Head of caudate nucleus (tissue), 42 donors: ENCODE measurements at places on chromosomes 6 and 20.

DNA sequence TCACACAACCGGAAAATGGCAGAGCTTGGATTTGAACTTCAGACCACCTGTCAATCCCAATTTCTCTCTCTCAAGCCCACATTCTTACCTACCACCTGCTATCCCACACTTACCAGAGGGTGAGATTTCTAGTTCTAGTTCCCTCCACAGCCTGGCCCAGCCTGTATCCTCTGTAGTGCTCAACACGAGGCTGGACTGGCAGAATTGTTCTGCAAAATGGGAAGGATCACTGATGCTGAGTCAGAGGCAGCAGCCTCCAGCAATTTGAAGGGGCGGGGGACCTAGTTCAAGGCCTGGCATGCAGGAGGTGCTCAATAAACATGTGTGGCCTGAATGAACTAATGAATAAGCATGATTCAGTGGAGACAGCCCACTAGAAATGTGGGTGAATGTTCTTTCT, 53.6 kb upstream of the TTPAL start:
- DNase-seq: no peak

DNA sequence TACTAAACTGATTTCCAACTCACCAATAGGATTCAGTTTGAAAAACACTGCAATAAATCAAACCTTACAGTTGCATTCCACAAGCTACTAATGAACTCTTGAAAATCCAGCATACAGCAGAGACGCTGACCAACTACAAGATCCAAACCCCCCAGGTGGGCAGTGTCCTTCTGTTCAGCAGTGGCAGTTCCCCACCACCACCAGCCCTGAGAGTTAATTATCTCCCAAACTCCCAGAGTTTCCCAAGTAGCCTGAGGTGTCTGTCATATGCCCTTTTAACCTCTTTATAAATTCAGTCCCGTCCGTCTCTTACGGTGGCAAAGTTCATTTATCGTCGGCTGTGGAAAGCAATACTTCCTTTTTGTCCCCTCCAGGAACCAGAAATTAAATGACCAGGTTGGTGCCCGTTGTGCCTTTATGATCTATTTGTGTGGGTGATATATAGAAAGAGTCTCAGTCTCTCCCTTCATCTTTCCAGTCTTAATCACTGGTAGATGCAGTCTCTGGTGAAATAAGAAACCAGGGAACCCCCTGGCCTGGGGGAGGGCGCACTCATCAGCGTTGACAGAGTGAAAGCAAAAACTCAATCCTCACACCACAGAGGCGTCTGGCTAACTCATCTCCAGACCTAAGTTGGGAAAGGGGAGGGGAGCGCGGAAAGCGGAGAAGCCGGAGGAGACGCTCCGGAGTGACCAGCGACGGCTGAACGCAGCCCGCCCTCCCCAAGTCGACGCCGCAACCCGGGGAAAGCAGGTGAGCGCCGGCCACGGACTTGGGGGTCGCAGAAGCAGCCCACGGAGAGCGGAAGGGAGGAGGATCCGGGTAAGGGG, 717 bp downstream of the MRPL14 start:
- no peak for DNase-seq

DNA sequence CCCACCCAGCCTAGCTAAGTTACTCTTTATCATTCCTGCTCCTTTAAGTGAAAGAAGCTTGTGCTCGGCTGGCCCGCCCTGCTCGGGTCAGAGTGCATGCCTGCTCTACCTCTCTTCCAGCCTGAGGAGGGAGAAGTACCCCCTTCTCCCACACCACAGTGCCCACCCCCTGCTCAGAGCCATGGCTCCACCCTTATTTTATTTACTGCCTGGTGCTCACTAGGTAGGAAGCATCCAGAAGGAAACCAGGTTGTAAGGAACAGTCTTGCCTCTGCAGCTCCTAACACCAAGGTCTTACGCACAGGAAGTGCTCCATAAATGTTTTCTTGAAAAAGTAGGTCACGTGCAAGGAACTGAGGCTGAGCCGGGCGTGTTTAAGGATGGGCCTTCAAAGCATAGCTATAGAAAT, 105.7 kb upstream of the SNX9 start:
- no peak for DNase-seq

- no peak for DNase-seq
Measured at GRCh38 chr6:34671801-34672656, 24.5 kb downstream of the ILRUN start.
